Omental fat pad (tissue), 4 donors: ENCODE measurements at places on chromosomes 5 and 9.

DNA sequence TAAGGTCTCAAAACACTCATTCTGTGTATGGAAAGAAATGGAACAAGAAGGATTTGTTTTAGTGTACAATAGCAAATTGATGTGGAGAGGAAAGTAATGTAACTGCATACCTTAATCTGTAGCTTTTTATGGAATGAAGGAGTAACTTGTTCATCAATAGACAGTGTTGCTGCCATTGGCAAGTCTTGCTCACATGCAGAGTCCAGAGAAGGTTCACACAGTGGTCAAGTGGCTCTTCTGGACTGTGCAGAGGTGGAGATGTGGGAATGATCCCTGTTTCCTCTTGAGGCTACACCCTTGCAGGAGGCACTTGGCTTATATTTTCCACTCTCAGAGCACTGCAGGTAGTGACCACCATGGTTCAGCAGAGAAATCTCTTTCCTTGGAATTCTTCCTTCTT is 132.9 kb upstream of the ANKH start:
- DNase-seq = no peak

DNA sequence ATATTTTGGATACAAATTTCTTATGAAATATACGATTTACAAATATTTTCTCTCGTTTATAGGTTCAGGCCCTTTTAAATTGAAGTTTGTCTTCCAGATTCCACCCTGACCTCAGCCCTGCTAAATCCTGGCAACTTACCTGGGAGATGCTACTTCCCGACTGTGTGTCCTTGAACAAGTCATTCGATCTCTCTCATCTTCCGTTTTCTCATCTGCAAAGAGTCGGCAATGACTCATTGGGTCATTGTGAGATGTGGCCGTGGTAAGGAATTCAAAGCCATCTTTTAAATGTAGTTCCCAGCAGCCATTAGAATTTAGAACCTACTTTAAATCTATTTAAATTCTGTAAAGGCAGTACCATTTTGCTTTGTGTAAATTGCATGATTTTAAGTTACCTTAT is 72.5 kb downstream of the LHX2 start:
- no peak for DNase-seq

GRCh38 chr9:37187713-37188439 is 67.5 kb downstream of the ZCCHC7 start:
- DNase-seq = no peak

DNA sequence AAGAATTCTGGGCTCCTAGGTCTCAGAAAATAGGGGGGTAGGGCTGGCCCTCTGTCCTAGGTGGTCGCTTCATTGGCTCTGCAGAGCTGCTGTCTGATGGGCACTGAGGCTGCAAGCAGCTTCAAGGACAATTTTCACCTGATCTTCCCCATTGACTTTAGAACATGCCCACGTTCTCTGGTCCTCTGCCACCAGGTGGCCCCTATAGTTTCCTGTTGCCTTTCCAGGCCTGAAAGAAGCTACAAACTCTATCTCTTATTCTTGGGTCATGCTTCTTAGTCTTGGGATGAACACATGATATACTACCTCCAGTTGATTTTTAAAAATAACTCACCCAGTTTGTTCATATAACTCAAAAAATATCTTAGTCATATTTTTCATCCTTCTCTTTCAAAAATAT is 26.3 kb downstream of the SPZ1 start:
- DNase-seq = no peak

- no peak for DNase-seq
Measured at GRCh38 chr5:63255594-63255993, 677.0 kb downstream of the LRRC70 start.

GRCh38 chr5:64685866-64686265 is 4.4 kb upstream of the SHISAL2B start:
- DNase-seq = no peak

DNA sequence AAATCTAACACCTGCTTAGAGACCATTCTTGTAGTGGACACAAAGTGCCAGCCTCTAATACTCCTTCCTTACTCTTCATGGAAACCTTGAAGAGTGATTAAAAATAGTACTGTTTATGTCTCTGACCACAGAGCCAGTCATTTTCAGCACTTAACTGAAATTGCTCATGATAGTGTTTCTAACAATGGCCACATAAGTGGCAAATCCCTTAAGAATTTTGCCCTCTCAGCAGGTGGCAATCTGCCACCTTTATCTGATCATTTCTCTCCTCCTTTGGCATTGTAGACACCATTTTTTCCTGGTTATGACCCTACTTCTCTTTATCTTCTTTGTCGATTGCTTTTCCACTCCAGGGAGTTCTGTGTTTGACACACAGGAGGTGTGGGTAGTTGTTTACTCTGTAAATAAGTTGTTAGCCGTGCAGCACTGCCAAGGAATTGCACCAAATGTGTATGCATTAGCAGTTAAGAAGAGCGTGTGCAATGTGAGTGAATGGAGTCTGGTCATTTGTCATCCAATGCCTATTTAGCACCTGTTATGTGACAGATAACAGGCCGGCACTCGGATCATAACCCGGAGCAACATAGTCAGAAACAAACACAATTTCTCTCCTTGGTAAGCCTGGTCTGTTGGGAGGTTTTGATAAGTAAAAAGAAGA is 36.8 kb upstream of the STARD4 start:
- no peak for DNase-seq

DNA sequence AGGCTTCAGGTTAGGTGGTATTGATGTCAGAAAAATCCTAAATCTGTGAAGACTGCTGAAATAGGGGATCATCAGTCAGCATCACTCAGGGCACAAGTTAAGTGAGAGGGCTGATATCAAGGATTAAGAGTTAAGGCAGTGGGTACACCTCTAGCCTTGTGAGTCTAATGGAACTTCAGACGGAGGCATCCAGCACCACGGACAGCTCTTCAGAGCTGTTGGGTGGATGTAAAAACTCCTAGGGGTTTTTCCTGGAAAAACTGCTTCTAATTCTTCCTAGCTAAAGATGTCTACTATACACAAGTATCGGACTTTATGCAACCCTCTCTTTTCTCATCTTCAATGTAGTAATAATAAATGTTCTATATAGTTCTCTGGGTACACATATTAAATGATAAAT is 165.9 kb downstream of the SH3GL2 start:
- no peak for DNase-seq

- no peak for DNase-seq
Measured at GRCh38 chr5:57432876-57433275, 49.7 kb downstream of the ACTBL2 start.

- DNase-seq = no peak
Measured at GRCh38 chr9:133703591-133704399, 34.4 kb downstream of the SARDH start.

GRCh38 chr5:61342071-61342501 is 10.0 kb downstream of the ZSWIM6 start:
- DNase-seq = no peak
